Motor neuron (in vitro differentiated cells): ENCODE measurements at places on chromosomes 11 and 22. TPM values are rescaled to one million over a fixed set of nuclear protein-coding genes. Genes with fewer than 3 reads are reported as not detected.

GRCh38 chr22:19199479-19199878 lies 20.9 kb upstream of the SLC25A1 start:
- no peak for ATAC-seq

DNA sequence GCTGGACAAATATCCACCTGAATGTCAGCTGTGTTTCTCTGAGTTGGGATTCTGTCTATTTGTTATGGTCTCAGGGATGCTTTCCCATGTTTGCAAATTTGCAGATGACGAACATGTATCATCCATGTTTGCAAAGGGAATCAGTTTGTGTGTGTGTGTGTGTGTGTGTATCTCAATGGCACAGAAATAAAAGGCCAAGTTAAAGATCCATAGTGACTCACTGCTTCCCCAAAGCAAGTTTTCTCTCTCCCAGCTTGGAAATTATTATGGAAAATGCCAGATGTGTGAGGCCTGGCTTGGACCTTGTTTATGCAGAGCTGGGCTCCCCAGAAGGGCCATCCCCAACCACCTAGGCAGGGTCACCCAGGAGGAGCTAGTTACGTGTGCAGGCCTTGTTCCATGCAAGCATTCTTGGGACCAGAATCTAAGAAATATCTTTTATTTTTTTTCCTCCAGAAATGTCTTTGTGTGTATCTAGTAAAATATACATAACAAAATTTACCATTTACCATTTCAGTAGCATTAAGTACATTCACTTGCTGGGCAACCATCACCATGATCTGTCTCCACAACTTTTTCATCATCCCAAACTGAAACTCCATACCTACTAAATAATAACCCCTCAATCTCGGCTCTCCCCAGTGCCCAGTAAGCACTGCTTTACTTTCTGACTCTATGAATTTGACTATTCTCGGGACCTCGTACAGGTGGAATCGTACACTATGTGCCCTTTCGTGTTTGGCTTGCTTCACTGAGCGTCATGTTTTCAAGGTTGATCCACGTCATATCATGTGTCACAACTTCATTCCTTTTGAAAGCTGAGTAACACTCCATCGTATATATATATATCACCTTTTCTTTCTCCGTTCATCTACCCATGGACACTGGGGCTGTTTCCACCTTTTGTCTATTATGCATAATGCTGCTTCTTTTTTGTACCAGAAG lies 56.6 kb upstream of the WNT7B start:
- no peak for ATAC-seq

DNA sequence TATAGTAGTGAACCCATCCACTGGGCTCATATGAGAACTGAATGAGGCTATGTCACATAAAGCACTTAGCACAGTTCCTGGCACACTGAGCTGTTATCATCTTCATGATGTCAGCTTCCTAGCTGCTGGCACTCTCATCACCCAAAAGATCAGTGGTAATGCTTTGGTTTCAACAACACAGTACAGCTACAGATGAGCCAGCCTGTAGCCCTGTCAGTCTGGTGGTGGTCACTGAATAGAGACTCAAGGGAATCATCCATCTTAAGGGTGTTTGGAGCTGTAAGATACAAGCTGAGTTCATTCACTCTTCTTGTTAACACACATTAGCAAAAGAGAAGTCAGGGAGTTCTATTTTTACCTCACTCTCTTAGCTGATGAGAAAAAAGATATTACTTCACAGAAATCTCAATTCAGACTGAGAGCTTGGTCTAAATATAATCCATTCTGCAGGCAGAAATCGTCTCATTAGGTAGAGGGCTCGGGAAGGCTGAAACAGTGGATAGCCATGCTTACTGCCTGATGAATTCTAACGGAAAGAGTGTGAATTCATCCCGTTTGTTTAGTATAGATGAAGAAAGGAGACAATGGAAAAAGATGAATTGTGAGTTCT lies 6.3 kb upstream of the SLC1A2 start:
- ATAC-seq: no peak

GRCh38 chr11:127223026-127223425 lies 222.5 kb upstream of the KIRREL3 start:
- ATAC-seq: no peak

GRCh38 chr11:110629594-110629993 lies 82.6 kb downstream of the ARHGAP20 start:
- no peak for ATAC-seq

DNA sequence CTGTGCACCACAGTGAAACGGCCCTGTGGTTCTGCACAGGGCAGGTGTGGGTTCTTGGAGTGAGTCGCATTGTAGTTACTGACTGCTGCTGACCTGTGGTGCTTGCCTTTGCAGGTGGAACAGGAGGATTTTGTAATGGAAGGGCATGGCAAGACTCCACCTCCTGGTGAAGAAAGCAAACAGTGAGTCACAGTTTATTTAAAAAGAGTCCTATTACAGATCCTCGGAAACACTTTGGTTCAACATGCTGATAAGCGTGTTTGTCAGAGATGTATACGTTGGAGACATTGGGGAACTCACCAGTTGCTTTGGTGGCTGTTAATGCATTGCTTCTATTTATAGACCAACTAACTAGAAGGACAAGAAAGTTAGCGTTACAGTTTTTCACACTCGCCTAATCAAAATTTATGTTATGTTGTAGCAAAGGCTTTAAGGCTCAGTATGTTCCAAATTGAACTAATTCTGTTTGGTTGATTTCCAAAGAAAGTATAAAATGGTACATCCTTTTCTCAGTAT lies 21.7 kb upstream of the TNRC6B start:
- ATAC-seq: peak; percentile 73

DNA sequence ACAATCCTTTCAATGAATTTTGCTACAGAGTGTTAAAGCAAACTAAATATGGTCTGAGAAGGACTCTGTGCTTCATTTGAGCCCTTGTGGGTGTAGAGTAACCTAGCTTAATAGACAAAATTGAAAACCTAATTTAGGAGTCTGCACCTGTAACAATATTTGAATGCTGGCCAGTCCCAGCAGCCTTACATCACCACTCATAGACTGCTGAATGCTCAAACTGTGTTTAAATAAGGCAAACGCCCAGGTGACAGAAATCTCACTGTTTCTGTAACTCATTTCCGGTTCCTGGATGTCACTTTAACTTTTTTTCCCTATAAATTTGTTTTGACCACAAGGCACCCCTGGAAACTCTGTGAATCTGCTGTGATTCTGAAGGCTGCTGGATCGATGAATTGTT lies 45.5 kb upstream of the GLYATL1B start:
- no peak for ATAC-seq

DNA sequence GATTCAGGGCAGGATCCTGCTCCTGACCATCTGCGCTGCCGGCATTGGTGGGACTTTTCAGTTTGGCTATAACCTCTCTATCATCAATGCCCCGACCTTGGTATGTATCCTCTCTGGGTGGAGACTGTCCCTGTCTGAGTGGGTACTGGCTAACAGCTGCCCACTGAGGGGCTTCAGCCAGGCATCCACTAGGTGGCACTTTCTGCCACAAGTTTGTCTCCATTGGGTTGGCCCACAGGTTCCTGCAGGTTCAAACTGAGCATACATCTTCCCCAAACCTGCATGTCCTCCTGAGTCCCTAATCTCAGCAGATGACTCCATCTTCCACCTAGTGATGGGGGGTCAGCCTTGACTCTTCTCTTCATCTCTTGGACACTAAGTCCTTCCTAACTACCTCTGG lies 4.4 kb downstream of the SLC2A11 start:
- ATAC-seq: no peak

DNA sequence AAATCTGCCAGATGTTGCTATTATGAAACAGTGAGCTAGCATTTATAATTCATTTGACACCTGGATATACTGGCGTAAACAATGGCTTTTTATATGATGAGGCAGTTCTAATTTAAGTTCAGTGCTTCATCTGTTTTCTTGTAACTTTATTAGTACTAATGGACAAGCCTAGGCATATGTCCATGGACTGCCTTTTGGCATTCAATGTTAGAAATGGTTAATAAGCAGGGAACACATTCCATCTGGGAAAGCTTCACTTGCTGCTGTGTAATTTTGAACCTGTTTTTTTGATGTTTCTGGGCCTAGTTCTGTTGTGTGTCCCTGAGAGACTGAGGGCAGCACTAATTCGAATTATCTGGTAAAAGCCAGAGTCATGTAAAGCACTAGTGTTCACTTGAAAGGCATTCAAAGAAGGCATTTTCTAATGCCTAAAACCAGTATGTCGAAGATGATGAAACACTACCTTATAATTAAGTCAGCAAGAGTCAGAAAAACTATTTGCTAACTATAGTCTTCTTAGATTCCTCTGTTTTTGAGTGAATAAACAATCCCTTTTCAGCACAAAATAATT lies 138.5 kb downstream of the SWAP70 start:
- peak; percentile 39 for ATAC-seq

DNA sequence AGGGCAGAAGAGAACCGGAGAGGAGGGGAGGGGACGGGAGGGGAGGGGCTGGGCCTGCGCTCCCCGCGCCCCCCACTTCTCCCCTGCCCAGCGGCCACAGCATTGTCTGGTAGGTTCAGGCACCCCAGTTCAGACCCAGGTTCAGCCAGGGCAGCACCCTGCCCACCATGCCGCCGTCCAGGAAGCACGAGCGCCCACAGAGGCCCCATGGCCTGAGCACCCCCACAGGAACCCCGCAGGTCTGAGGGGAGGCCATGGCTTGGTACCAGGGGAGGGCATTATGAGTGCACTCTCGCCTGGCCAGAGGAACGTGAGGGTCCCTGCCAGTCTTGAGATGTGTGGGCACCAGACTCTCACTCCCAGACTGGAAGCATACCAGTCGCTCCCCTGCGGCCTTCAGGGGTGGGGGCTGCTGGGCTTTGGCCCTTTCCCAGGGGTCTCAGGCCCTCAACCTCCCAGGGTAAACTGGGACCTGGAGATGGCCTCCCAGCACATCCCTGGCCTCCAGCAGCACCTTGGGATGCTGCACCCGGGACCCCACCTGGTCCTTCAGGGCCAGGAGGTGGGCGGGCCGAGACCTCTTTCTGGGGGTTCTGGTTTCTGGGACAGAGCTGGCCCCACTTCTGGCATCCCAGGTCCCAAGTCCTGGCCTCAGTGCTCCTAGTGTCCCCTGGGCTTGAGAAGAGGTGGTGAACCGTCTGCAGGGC lies 597 bp upstream of the PLXNB2 start:
- no peak for ATAC-seq

DNA sequence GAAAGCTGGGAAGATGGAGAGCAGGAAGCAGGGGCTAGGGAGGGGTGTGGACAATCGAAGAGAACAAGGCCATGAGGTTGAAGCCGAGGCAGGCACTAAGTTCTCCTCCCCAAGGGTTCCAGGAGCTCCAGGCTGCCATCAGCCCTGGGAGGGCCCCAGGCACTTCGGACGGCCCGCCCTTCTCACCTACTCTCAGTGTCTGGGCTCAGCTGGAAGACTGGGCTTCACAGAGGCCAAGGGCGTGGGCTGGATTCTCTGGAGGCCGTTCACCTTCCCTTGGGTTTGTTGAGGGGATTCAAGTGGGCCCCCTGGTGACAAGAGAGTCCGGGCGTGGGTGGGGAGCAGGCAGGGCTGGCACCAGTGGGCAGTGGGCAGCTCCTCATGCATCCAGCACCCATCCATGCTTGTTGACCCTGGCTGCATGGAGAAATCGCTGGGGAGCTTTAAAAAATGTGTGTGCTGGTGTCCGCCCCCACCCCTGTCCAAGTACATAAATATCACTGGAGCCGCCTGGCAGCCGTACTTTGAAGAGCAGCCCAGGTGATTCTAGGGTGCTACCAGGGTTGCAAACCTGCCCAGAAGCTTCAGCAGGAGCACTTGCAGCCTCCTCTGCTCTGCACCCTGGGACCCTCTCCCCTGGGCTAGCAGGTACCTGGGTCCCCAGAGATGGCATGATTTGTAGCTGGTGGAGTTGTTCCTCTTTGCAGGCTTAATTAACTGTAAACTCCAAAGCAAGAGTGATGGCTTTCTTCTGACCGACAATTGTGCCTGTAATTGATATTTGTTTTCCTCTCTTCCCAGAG lies 74.3 kb downstream of the RTL6 start:
- ATAC-seq: peak; percentile 2

DNA sequence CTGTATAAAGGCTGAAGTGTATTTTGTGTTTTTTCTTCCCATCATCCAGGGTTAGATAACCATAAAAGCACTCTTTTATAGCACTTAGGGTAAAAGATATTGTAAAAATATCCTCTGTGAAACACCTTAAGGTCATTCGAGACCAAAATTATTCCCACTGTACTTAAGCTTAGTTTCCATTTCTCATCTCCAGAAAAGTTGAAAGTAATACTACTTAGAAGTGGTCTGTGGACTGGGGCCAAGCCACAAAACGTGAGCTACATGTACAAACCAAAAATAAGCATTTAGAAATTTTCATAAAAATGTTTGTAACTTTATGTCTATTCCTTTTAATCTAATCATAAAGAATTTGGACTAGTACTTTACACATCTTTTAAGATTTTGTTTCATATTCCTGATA lies 142.0 kb upstream of the NTM start:
- no peak for ATAC-seq

- ATAC-seq: no peak
Observed at GRCh38 chr11:44067266-44067665, 1.2 kb downstream of the ACCS start.

GRCh38 chr11:122784325-122784955 lies 53.9 kb upstream of the CRTAM start:
- no peak for ATAC-seq

- no peak for ATAC-seq
Observed at GRCh38 chr11:73228268-73229134, 10.4 kb downstream of the P2RY2 start.

DNA sequence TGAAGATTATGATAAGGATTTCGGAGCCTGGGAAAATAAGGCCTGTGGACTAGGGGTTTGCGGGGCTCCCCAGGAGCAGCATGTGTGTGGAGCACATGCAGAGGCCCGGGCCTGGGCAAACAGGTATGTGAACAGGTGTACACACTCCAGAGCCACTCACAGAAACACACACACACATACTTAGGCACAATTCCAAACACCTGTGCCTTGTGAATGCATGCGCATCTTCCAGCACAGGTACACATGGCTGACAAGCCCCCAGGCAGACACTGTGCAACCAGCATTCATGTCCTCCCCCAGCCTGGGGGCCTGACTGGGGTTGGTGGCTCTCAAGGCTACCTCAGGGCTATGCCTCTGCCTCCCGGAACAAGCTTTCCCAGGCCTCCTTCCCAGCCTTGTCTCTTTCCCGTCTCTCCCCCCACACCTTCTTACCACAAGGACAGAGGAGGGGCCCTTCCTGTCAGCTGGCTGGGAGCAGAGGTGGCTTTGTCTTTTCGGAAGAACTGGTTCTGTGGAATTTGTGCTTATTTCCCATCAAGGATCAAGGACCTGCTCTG lies 2.6 kb upstream of the P2RY6 start:
- peak; percentile 29 for ATAC-seq

The CCDC89 gene
- total RNA-seq: 0.53 and 0.71 TPM in 2 replicates

The CASP5 gene
- total RNA-seq: not detected in 2 replicates

The MIOX gene
- 0.46 and 0.47 TPM in 2 replicates for total RNA-seq

The CARD16 gene
- total RNA-seq: 42.9 and 43.7 TPM in 2 replicates

The DLG2 gene
- total RNA-seq: 11.3 and 16.6 TPM in 2 replicates

The HBG2 gene
- total RNA-seq: not detected in 2 replicates

The LRRC4C gene
- total RNA-seq: 16.9 and 21.8 TPM in 2 replicates

The FGF3 gene
- total RNA-seq: 0.57 TPM in 1 of 2 replicates, not detected in the other

The OR5A1 gene
- total RNA-seq: 0.13 TPM in 1 of 2 replicates, not detected in the other

The CFAP300 gene
- 1.5 and 2.3 TPM in 2 replicates for total RNA-seq

The FLRT1 gene
- 1.3 and 1.5 TPM in 2 replicates for total RNA-seq

The ADAMTS15 gene
- 0.57 and 0.64 TPM in 2 replicates for total RNA-seq
